ENCODE measurements at places on chromosomes 2 and 18.

DNA sequence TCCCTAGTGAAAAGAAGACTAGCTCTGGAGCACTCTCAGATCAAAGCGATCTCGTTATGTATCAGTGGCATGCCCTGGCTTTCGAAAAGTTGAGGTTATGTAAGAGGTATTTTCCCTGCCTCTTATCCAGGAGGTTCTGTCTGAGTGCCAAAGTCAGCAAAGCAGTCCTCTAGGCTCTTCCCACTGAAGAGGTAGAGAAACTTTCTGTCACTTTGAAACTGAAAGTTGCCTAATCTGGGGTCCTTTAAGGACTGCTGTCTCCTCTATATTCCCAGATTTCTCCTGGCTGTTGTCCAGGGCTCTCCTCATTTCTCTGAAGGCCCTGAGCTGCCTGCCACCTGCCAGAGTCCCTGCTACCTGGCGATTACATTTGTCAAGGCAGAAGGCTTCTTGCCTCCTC lies 96.3 kb downstream of the B3GNT2 start:
- no peak for DNase-seq

- DNase-seq = no peak
Observed at GRCh38 chr2:118791483-118791882, 56.0 kb downstream of the EN1 start.

- no peak for DNase-seq
Observed at GRCh38 chr2:140949932-140950331, 1180.9 kb downstream of the LRP1B start.

DNA sequence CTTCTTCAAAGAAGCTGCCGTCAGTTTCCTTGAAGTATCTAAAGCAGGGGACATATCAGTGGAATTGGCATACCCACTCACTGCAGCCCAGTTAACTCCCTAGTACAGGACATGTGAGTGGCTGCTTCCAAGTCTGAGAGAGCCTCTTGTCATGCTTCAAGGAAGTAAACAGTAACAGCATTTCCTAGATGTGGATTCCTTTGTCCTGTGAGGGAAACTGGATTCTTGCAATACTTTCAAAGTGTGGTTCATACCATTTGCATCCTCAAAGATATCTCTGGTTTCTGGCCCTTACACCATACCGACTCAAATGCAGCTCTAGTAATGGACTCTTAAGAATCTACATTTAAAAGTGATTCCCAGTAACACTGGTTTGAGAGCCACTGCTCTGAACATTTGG lies 87.2 kb downstream of the ESCO1 start:
- DNase-seq = no peak

- DNase-seq = no peak
Observed at GRCh38 chr2:231541645-231542044, 11.4 kb upstream of the NMUR1 start.

Data from suprapubic skin (tissue), 4 donors.